Activated CD4-positive, alpha-beta T cell treated with anti-CD3 and anti-CD28 coated beads, Interleukin-2, Interleukin-4, amounts not matched to agents 100 ng/mL and 50 ng/mL, durations not matched to agents 16 hours and 8 hours (primary cell): ENCODE measurements at places on chromosomes 1 and 21.
A peak's percentile ranks its signal among the peaks of the same experiment; 100 is the strongest.

DNA sequence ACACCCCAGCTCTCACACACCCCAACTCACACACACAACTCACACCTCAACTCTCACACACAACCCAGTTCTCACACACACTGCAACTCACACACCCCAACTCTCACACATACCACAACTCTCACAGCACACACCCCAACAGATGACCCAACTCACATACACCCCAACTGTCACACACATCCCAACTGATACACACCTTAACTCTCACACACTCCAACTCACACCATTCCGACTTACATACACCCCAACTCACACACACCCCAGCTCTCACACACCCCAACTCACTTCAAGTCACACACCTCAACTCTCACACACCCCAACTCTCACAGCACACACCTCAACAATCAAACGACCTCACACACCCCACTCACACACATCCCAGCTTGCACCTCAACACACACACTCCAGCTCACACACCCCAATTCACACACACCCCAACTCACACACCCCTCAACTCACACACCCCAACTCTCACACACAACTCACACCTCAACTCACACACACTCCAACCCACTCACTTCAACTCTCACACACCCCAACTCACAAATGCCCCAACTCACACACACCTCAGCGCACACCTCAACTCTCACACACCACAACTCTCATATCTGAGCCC lies 66.3 kb downstream of the SETD4 start:
- no peak for DNase-seq

DNA sequence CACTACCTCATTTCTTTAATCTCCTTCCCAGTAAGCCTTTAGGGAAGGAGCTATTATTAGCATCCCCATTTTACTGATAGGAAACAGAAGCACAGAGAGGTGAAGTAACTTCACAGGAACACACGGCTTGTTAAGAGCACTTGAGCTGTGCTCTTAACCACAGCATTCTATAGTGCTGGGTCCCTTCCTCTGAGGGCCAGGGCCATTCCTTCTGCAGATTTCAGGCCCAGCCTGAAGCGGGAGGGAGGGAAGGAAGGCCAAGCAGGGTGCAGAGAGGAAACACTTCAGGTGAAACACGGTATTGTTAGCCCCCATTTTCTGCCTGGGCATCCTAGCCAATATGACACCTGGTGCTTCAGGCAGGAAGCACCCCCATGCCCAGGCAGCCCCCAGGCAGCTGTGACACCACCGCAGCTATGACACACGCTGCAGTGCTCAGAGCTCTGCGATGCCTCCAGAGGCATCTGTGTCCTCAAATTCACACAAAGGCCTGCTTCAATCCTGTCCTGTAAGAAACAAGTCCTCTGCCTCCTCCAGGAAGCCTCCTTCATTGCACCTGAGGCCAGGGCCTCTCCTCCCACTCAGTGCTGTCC lies 4.5 kb upstream of the EXTL1 start:
- no peak for DNase-seq

DNA sequence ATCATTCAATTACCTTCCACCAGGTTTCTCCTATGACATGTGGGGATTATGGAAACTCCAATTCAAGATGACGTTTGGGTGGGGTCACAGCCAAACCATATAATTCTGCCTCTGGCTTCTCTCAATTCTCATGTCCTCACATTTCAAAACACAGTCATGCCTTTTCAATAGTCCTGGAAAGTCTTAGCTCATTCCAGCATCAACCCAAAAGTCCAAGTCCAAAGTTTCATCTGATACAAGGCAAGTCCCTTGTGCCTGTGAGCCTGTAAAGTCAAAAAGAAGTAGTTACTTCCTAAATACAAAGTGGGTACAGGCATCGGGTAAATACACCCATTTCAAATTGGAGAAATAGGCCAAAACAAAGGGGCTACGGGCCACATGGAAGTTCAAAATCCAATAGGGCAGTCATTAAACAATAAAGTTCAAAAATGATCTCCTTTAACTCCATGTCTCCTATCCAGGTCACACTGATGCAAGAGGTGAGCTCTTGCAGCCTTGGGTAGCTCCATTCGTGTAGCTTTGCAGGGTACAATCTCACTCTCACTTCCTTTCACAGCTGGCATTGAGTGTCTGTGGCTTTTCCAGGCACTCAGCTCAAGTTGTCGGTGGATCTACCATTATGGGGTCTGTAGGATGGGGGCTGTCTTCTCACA lies 112.9 kb downstream of the FCRL5 start:
- no peak for DNase-seq

DNA sequence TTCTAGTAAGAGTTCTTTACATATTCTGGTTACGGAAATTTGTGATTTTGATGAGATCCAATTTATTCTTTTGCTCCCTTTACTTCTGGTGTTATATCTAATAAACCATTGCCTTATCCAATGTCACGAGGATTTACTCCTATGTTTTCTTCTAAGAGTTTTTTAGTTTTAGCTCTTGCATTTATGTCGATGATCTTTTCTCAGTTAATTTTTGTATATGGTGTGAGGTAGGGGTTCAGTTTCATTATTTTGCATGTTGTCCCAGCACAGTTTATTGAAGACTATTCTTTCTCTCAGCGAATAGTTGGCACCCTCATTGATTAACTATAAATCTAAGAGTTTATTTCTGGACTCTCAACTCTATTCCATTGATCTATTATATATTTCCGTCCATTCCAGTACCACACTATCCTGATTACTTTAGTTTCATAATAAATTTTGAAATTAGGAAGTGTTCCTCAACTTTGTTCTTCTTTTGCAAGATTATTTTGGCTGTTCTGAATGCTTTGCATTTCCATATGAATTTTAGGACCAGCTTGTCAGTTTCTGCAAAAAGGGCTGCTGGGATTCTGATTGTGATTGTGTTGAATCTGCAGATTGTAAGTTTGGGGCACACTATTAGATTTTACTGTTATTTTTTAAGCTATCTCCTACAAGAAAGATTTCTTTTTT lies 4.0 kb downstream of the KDM1A start:
- DNase-seq, result no peak

GRCh38 chr1:67937651-67938050 lies 104.4 kb upstream of the GNG12 start:
- no peak for DNase-seq

DNA sequence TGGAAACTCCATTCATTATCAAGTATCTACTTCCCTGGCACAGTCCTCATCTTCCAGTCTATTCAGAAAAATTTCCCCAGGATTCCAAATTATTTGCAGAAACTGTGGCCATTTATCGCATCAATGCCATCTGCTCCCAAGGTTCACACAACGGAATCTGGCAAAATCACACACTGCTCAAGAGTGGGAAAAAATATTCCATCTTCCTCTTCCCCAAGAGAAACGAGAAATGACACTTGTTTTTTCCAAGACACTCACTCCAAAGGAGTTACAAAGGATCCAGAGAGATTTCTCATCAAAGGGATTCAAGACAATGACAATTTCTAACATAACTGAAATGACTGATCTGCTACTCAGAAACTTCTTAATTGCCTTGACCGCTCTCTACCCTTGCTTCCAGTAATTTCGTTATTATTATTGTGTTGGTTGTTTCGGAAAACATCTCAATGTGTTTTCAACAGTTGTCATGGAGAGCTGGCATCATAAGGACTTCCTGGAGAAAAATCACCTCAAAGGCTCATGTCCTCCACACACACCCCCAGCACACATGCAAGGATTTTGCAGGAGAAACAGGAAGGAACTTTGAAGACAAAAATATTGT lies 128.0 kb downstream of the PSMG1 start:
- no peak for DNase-seq

DNA sequence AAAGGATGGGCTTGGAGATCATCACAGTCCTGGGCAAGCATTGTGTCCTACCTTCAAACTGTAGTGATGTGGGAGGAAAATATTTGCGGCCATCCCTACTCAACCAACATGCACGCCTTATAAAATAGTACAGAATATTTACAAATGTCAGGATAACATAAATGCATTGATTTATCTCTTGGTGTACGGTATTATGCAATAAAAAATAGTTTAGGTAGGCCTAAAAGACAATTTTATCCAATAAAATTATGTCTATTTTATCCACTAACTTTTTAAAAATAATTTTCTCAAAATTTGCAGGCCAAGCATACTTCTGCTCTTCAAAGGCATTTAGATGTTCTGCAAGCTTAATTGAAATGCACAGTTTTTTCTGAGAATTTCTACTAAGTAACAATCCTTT lies at the start of gene OR2T1:
Gene OR2T1, plus strand, starts transcription at position 301 of the 400 bp plus-strand sequence. CDS start 3,100 bp downstream, outside the sequence.
- no peak for DNase-seq

GRCh38 chr1:88204111-88204510 lies 480.0 kb upstream of the PKN2 start:
- DNase-seq, result no peak

- DNase-seq, result no peak
These were observed 4.8 kb upstream of the SLC2A1 start for GRCh38 chr1:42963378-42964043.

GRCh38 chr1:113800487-113800886 lies 11.8 kb downstream of the RSBN1 start:
- DNase-seq, result no peak

- DNase-seq, result no peak
These were observed 8.7 kb downstream of the CTNNBIP1 start for GRCh38 chr1:9901148-9902059.

DNA sequence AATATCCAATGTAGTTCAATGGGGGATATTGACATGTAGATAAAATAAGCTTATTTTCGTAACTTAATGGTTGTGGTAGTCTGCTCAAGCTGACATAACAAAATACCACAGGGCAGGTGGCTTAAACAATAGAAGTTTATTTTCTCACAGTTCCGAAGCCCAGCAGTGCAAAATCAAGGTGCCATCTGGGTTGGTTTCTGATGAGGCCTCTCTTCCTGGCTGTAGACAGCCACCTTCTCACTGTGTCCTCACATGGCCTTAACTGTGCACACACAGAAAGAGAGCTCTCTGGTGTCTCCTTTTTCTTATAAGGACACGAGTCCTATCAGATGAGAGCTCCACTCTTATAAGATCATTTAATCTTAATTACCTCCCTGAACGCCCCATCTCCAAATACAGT lies 64.8 kb upstream of the IPO9 start:
- DNase-seq, result no peak

DNA sequence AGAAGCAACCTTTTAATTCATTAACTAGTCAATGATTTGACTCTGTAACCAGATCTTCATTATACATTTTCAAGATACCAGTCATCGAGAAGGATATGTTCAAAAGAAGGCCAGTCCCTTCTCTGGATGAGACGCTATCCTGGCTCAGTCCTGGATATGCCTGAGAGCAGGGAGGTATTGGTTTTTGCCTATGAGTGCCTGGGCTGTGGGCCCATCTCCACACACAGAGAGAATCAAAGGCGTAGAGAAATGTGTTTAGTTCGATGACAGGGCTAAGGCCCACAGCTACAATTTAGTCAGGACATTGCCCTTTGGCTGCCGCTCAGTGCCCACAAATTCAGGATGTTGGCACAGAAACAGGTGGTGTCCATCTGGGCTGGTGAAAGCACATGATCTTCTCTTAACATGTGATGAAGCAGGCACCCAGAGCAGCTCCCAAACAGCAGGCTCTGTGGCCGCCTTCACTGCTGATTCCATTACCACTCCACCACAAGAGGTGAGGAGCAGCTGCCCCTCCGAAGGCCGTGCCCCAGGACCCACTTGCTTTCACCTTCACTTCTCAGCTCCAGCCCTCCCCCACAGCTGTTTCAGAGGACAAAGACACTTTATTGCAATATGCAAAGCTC lies 24.7 kb downstream of the ACKR1 start:
- no peak for DNase-seq

DNA sequence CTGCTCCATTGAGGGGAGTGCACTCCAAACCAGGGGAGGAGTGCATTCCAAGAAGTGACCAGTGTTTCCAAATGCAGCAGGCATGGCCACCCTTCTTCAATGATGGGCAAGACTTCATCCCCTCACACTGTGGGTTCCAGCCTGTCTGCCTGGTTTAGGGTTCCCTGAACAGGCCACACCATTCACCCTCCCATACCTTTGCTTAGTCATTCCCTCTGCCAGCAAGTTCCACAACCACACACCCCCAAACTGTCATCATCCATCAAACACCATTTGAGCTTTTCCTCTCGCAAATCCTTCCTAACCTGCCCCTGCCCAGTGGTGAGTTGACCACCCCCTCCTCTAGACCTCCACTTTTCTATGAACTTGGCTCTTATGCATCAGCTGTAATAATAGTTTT lies 116.0 kb downstream of the PLPP3 start:
- DNase-seq, result no peak

DNA sequence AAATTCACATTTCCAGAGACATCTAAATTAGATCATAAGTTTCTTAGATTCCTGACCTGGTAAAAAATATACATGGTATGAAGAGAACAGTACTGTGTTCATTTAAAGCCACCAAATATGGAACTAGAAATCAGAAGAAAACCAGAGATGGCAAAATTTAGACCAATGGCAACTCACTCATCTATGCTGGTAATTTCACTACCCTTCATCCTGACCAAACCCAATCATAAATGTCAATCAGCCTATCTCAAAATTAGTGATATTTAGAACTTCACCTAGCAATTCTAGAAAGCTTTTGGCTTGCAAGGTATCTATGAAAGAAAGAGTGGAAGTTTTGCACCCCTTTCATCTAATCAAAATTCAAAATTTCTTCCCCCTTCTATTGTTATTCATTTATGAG lies 107.7 kb downstream of the NIBAN1 start:
- peak; percentile 37 for DNase-seq

DNA sequence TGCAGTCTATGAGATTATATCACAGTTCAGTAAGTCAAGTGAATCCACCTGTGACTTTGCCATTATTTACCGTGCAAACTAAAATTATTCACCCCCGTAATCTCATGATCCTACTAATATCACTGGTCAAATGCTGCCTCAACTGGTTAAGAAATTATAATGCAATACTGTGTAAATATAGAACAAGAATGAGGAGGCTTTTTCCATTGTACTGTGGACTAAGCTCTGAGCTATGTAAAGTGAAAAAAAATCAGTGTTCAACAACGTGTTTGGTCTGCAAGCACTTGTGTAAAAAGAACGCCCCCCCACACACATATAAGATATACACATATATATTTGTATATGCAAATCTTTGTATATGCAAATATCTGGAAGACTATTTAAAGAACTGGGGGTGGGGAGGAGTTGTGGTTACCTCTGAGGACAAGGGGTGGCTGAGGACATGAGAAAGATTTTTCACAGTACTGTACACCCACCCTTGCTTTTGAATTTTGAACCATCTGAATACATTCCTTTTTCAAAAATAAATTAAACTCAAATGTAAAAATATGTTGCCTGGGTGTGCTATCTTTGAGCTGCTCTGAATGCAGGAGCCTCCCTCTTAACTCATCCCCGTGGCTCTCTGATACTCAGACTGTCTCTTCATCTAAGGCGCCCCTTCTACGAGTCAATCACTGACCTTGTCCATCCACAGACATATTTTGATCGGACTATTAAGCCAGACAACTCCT lies 57.0 kb downstream of the PTP4A2 start:
- no peak for DNase-seq

- DNase-seq, result no peak
These were observed 444.8 kb downstream of the KIF26B start for GRCh38 chr1:245599371-245600174.
